ENCODE measurements at places on chromosomes 12 and 14.

GRCh38 chr12:104740668-104741067, 217.4 kb downstream of the SLC41A2 start:
- DNase-seq: no peak

- no peak for DNase-seq
These were observed 19.7 kb upstream of the RD3L start for GRCh38 chr14:103961928-103962578.

DNA sequence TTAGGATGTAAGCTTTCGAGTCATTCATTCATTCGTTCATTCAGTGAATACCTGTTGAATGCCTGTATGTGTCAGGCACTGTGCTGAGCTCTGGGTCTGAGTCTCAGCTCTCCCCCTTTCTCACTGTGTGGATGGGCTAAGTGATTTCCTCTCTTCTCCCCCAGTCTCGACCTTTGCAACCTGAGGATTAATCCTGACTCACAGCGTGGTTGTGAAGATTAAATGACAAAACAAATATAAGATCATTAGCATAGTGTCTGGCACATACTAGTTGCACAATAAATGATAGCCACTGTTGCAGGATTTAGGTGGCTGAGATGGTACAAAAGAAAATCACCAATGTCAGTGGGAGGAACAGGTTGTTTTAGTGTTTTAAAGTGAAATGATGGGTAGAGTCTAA, 136.7 kb downstream of the GPR135 start:
- no peak for DNase-seq

- DNase-seq: no peak
These were observed 57.2 kb upstream of the DLK1 start for GRCh38 chr14:100669468-100669867.

DNA sequence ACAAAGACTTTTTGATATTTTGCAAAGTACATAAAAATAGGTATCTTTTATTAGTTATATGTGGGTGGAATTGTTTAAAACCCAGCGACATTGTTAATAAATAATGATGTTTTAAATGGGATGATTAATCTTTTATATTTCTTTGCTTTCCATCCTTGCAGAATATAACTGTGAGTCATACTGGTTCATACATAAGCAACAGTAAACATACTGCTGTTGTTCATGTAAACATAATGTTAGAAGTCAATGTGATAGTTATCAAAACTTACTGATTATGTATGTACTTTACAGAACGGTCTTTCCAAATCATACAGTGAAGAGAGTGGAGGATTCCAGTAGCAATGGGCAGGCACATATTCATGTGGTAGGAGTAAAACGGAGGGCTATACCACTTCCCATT, 119.8 kb downstream of the ARID2 start:
- no peak for DNase-seq

DNA sequence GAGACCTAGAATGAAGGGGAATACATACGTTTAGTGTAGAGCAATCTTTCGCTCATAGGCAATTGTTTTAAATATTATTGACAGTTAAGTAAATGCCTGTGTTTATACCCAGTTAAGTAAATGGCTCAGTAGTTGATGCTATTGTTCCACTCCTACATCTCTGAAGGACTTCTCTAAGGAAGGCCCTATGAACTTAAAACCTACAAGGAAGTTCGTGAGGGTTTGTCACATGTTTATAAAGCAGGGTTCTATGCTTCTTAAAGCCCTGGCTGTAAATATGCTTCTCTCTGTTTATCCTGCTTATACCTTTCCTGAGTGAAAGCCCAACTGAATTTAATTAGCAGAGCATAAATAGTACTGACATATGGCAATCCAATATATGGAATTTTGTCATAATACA, 282.1 kb upstream of the NPAS3 start:
- no peak for DNase-seq

DNA sequence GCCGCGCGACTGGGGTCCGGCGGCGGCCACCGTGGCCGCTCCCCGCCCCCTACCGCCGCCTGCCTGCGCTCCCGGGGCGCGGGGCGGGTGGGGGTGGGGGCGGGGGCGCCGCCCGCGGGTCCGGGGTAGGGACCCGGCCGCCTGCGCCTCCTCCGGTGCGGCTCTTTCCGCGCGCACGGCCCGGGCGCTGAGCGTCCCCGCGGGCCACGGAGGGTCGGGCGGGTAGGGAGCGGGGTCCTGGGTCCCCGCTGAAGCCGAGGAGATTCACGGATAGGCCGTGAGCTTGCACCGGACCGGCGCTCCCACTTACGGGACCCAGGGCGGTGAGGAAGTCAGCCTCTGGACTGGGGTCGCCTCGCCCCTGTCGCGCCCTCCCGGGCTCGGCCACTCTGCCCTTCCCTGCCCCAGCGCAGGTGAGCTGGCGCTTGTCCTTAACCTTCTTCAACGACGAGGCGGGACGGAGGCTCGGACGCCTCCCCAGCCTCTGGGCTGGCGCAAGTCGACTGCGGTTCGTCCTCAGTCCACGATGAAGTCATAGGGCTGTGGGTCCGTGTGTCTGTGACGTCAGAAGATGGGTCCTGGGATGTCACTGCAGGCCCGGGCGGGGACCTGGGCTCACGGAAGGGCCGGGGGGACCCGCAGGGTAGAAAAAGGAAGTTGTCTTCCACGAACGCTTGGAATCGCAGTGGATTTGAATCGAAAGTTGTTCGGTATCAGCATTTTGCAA, 514 bp downstream of the FBXO34 start:
- DNase-seq: peak; percentile 71

- DNase-seq: no peak
These were observed 16.6 kb upstream of the MCRS1 start for GRCh38 chr12:49584591-49584990.

GRCh38 chr14:23910876-23911210, 42.7 kb upstream of the DHRS4 start:
- DNase-seq: no peak

DNA sequence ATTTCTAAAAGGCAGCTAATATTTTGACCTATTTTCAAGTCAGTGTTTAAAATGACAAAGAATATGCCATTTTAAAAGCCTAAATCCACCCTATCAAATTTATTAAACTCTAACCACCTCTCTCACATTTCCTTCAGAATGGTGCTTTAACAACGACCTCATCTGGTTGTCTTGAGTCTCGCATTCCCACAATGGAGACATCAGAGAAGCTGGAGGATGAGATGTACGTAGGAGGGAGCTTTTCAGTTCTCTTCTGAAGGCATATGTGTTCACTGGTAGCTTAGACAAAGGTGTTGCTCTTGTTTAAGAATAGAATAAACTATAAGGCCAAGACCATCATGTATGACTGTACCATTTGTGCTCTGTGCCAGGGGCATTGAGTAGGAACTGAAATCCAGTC, 82.9 kb downstream of the BCL2L14 start:
- no peak for DNase-seq

DNA sequence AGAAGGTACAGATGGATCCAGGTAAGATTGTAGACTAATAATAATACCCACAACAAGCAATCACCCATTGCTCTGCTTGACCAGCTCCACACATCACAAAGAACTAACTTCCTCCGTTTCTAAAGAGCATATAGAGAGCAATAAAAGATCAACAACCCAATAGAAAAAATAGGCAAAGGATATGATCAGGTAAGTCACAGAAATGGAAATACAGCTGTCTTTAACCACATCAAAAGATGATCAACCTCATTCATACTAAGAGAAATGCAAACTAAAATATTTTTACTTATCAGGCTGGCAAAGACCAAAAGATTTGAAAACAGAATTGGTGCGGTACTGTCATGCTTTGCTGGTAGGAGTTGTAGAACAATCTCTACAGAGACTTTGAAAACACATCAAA, 8.9 kb downstream of the C2CD5 start:
- DNase-seq: no peak

DNA sequence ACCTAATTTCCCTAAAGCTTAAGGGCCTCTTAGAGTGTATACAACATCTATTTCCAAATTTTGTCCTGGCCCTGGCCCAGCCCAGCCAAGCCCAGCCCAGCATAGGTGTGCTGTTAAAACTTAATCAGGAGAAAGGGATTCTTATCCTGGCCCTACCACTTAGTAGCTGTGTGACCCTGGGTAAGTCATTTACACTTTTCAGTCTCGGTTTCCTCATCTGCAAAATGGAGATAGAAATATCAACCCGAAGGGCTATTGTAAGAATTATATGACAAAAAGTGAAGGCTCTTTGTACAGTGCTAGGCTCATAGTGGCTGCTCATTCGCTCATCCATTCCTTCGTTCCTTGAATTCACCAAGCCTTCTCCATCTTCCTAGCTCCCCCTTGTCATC, 442 bp downstream of the ERG28 start:
- no peak for DNase-seq

DNA sequence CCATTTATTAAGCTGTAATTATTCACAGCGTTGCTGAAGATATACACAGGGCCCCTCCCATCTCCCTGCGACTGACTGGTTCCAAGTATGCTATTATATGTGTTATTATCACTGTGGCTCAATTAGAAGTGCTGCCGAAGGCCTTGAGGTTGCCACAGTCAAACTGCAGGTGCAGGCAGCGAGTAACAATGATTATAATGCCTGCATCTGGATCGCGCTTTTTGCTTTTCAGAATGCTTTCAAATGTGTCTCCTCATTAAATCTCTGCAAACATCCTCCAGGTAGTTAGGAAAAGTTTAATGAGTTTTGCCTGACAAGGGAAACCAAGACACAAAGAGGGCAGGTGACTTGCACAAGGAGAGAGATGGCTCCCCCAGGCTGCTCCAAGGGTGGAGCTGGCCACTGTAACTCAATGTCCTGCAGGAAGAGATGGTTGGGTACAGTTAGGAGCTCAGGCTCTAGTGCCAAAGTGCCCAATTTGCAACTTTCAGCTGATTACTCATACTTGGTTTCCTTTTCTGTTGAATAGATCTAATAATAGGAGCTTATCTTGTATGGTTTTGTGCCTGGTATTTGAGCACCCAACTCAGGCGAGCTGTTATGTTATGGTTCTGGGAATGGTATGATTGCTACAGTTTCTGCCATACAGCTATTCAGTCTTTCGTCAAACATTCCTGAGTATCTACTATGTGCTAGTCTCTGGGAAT, 1.7 kb upstream of the SYNE3 start:
- DNase-seq: no peak

DNA sequence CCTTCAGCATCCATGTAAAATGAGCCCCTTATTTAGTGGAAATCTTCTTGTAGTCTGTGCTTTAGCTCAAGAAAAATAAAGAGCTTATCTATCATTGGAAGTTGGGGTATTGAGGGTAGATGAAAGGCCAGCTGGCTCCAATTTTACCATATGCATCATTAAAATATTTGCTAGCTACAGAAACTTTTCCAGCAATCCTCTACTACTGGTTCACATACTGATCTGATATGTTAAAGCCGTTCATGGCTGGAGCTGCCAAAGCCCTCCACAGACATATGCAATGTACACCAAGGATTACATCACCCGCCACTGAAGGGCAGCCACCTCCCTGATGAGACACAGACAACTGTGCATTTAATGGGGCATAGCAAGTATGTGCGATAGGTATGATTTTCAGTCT, 1205.3 kb downstream of the GALC start:
- no peak for DNase-seq

DNA sequence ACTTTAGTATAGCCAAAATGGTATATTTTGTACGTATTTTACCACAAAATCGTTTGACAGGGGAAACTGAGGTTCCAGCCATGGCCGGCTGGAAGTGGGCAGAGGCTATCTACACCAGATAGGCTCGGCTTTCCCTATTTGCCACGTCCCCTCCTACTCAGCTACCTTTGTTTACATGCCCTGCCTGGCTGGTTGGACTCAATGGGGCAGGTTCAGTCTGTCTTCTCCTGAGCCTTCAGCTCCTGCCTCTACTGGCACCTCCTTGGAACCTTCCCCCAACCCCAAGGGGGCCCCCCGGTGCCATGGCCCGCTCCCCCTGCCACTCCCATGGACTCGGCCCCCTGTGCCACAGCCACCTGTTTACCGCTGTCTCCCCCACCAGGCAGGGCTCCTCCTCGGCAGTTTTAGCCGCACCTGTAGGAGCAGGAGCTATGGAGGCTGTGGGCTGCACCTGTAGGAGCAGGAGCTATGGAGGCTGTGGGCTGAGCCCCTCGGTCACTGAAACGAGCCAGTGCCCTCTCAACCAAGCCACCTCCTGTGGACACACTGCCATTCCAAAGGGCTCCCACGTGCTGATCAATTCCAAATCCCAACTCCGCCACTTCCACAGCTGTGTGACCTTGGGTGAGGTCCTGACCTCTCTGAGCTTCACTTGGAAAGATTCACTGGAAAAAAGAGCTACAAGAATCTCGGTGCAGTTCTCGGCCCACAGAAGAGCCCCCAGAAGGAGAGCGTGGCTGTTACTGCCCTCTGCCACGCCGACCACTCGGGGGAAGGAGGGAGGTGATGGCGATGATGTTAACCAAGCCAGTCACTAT, 62.2 kb downstream of the NCOR2 start:
- no peak for DNase-seq

- no peak for DNase-seq
These were observed 2.9 kb downstream of the SPX start for GRCh38 chr12:21528953-21529352.

GRCh38 chr12:94649349-94650142, 811 bp downstream of the TMCC3 start:
- DNase-seq: no peak

DNA sequence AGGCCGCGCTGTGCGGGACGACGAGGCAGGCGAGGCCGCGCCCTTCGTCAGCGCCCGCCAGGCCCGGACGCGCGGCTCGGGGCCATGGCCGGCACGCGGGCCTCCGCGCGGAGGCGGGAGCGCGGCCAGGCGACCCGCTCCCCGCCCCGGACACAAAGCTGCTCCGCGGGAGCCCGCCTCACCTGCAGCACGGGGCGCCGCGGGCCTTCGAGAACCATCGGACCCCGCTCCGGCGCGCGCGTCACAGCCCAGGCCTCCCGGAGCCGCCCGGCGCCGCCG, 342 bp downstream of the DICER1 start:
- no peak for DNase-seq

- no peak for DNase-seq
These were observed 354.4 kb downstream of the NAV3 start for GRCh38 chr12:78185109-78185508.

DNA sequence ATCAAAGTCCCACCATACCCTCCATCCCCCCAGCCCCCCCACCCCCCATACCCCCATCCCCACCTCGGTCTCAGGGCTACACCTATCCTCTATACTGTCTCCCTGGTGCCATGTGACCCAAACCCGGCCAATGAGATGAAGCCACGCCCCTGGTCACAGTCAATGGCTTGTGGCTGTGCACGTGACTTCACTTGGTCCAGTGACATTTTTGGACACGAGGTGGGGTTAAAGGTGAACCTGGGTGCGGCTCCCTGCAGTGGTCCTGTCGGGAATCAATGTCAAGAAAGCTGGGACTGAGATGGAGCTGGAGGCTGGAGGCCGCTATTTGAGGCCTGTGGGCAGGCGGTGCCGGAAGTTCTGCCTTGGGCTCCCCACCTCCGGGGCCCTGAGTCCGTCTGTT, 100.7 kb upstream of the MAP1LC3B2 start:
- no peak for DNase-seq

DNA sequence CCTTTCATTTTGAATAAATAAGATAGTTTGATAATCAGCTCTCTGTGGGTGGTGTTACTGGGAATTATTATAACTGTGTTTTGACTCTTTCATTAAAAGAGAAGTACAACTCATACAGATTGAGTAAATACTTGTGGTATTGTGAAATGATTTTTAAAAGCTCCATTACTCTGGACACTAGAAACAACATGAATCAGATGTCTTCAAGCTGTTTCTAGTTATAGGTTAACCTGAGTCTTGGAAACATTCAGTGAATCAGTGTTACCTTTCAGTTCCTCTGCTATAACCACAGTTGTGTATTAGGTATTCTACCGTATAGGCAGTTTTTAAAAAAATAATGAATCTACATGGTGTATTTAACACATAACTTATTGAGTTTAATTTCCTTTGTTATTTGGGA, 128.4 kb upstream of the SSTR1 start:
- DNase-seq: no peak

- DNase-seq: no peak
These were observed 5.0 kb downstream of the CREBL2 start for GRCh38 chr12:12616512-12617310.

Measured in H54 (cell line).